ENCODE measurements at places on chromosomes 1 and 21.

DNA sequence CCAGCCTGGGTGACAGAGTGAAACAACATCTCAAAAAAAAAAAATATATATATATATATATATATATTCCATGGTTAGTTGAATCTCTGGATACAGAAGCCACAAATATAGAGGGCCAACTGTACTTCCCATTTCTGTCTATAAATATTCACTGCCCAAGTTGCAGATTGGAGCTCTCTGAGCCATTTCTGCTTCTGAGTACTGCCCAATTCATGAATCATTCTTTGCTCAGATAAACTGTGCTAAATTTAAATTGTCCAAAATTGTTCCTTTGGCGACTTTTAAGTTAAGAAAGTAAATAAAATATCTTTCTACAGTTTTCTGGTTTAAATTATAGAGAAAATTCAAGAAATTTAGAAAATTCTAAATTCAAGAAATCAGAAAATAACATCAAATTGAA, 23.2 kb upstream of the C1orf146 start:
- no peak for DNase-seq

GRCh38 chr21:32994305-32994704, 31.4 kb upstream of the OLIG2 start:
- DNase-seq = no peak

- no peak for DNase-seq
Measured at GRCh38 chr1:34477632-34478141, 277.2 kb upstream of the GJB5 start.

DNA sequence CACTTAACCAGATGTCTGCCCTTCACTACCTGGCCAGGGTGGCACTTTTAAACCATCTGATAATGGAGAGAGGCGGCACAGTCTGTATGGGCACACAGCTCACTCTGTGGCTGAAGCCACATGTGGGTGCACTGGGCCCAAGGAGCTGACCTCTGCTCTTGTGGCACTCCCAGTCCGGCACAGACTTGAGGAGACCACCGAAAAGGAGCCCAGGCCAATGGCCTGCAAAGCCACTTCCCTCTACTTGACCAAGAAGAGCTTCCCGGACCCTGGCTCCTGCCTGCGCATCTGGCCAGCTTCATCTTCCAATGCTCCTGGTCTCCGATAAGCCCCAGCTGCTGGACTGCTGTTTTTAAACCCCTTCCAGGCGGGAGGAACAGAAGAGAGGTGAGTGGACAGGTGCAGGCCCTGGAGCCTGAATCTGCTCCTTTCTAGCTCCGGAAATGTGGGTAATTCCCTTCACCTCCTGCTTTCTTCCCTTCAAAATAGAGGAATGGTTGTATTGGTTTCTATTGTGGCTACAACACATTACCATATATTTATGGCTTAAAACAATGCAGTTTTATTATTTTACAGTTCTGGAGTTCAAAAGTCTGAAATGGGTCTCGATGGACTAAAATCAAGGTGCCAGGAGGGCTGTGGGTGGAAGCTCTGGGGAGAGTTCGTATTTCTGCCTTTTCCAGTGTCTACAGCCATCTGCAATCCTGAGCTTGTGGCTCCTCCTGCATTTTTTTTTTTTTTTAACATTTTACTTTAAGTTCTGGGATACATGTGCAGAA, 11.6 kb downstream of the GNG4 start:
- no peak for DNase-seq

DNA sequence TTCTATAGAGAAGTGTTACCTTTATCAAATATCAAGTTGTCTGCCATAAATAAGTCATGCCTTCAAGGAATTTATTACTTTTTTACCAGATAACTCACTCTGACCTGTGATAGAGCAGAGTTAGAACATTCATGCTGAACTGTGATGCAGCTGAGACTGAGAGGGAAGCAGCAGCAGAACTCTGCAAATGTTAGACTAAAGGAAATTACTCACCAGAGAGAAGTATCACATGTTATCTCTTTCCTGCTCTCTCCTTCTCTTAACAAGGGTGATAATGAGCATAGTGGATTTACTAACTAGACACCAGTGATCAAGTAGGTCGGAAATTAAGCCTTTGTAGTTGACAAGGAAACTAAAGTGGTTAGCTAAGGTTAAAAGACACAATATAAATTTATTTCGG, 181.6 kb downstream of the RASAL2 start:
- DNase-seq = no peak
